ENCODE measurements at places on chromosomes 5 and 9.

GRCh38 chr5:101045689-101046088 is 142.6 kb upstream of the ST8SIA4 start:
- DNase-seq: no peak

GRCh38 chr5:81303563-81303962 is 2.2 kb downstream of the ZCCHC9 start:
- no peak for DNase-seq

GRCh38 chr9:121141706-121142105 is 60.0 kb downstream of the RAB14 start:
- no peak for DNase-seq

DNA sequence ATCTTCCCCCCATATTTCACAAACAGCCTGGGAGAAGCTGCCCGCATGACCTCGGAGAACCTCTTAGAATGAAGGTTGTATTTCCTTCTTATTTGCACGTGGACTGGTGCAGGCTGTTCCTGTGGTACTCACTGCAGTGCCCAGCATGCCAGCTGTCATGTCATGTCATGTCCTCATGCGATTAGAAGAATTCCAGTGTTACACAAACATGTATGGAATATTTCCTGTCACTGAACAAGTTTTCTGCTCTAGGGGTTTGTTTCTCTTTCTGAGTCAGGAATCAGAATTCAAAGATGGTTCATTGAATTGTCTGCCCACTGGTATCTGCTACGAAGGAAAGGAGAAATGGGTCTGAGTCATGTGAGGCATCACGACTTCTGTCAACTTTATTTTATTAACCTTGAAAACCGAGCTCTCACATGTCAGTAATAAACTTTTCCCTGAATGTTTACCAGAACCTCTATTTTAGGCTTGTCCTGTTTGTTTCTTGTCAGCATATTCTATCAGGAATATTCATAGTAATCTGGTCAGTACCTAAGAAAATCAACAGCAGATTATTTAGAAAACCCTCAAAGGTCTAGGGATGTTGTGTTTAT is 415.6 kb downstream of the GADD45G start:
- no peak for DNase-seq

GRCh38 chr9:18761742-18762300 is 271.2 kb downstream of the SAXO1 start:
- no peak for DNase-seq

DNA sequence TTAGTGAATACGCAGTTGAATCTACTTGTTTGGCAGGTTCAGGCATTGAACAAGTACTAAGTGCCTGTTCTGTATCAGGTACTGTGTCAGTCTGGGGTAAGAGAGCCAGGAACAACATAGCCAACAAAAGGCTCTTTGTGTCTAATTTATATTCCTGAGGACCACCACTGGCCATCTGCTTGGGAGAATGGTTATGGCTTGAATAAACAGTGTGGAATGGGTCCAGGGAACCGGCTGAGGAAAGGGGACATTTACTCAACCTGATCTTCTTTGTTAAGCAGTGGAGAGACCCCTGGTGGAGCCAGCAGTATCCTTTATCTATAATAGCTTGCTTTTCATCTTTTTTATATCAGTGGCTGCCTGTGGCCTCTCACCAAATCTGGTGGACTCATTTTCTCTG is 38.6 kb downstream of the EXOSC2 start:
- DNase-seq: no peak

All from stimulated activated CD4-positive, alpha-beta T cell treated with anti-CD3 and anti-CD28 coated beads, Interleukin-1b, Interleukin-23, amount 100 ng/mL, for 24 hours (primary cell).